ENCODE measurements at places on chromosomes 1 and 21.

GRCh38 chr1:10830961-10831668 is 34.7 kb upstream of the CASZ1 start:
- no peak for DNase-seq

DNA sequence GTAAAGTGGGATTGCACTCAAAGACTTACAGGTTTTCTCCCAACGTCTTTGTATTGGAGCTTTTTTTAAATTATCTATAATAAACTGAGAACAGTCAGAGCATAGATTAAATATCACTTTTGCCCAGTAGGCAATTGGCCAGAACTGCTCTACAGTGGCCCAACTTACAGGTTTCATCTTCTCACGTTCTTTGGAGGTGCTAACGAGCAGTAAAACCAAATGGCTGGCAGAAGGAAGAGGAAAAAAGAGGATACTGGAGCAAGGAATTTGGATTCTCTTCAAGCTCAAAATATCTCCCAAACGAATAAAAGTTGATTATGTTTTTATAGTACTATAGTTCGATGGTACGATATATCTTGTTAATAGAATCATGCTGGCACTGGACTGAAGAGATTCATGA is 201.1 kb downstream of the ROR1 start:
- DNase-seq: no peak

DNA sequence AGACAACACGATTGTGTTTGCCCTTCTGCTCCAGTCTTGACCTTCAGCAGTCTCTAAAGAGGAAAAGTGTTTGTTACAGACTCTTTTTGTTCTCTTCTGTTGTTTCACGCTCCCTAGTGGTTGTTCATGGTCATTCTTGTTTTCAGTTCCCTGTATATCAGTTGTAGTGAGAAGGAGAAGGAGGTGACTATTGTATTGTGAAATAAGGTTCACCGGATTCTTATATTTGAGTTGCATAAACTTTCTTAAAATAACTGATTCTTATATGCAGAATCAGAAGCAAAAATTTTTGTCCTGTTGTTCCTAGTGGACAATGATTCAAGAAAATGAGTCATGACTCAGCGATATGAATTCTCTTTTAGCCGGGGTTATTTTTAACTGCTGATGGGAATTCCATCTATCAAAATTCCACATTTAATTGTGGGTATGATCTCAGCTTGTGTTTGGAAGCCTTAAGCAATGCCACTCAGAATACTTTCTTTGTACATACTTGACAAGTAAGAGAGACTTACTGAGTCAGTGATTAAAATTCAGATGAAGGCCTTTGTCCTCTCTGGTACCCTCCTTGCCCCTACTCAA is 152.2 kb downstream of the CLEC20A start:
- DNase-seq: peak; percentile 40

DNA sequence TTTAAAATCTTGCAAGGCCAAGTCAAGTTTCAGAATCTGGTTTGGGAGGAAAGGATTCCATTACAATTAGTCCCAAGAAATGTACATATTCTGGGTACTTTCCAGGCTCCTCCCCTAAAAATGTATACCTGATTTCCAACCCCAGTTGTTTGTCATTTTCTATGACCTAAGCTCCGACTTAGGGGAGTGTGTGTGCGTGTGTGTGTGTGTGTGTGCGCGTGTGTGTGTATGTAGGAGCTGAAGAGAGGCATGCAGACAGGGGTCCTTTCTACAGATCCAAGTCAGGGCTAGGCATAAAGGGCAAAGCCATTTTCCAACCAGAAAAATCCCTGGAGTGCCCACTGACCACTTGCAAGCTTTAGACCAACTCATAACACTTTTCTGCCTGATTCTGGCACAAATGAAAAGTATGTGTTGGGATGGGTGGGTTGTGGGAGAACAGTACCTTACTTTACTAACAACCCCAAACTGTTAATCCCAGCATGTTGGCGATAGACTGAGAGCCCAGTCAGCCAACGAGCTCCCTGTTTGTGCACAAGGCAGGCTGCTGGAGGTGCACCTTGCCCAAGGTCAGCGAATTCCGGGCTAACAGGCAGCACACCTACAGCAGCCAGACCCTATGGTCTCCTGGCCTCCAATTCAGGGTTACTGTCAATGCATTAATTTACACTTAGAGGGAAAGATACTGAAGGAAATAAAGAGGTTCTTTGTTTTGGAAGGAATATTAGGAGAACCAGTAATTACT is 1.7 kb downstream of the TRABD2B start:
- no peak for DNase-seq

DNA sequence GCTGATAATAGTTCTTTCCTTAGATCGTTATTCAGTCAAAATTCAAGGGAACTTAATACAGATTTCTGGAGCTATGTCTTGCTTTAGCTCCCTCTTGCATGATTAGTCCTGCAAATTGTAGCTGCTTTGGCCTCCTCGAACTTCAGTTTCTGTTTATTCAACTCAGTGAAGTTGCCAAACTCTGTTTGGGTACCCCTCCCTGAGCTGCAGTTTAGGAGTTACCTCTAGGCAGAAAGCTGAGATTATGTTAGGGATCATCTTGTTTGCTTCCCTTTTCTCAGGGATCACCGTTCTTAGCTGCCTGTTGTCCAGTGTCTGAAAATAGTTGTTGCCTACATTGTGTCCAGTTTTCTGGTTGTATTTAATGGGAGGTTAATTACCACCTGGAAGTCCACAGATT is 43.5 kb downstream of the SNX27 start:
- DNase-seq: no peak

GRCh38 chr1:179031855-179032513 is 6.3 kb downstream of the FAM20B start:
- no peak for DNase-seq

DNA sequence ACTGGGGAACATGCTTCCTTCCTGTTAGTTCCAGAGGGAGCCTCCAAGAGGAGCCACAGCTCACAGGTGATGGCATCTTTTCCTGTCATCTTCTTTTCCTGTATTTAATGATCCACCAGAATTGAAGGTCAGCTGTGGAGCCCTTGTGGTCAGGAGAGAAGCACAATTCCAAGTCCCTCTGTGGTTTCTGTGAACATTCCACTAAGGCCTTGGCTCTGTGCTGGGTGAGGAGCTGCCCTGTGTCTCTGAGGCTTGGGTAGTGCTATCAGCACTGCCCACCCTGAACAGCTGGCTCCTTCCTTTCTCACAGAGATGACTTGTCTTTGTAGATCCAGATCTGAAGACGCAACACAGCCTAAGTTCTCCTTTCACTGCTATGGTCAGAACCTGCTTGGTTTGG is 141.9 kb upstream of the MAP1LC3C start:
- no peak for DNase-seq

DNA sequence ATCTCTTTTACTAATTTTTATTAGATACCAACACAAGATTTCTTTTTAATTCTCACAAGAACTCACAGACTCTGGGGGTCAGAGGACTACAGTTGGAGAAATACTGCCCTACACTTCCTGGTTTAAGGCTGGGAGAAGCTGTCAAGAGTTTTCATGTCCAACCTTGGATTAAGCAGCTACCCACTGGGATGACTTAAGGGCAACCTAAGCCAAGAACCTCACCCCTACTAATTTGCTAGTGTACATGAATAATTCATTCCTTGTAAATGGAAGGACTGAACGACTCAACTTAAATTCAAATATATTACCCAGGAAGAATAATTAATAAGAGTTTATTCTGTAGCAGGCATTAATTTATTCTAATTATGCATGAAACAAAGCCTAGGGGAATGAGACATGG is 182.3 kb upstream of the C1orf105 start:
- DNase-seq: no peak

DNA sequence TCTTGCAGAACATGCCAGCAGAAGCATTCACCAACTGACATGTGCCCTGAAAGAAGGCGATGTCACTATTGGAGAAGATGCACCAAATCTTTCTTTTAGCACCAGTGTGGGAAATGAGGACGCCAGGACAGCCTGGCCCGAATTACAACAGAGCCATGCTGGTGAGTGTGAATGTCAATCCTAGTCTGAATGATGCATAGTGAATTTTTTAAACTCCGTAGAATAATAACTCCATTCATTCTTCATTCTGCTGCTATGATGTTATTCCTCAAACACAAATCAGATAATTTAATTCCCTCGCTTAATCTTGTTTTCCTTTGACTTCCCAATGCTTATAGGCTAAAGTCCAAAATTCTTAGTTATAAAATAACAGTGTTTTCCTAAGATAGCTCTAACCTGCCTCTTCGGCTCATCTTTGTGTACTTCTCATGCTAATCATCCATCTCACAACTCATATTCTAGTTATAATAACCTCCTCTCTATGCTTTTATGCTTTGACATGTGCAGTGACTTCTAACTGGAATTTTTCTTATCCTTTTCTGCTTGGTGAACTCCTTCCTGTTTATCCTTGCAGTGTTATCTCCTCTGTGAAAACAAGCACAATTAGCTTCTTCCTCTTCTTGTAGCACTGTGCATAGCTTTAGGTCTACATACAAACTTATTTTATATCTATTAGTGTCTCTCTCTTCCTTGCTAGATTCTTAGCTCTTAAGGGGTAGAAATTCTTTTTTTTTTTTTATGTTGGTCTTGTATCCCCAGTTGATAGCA is 14.4 kb downstream of the SDCCAG8 start:
- DNase-seq: no peak

GRCh38 chr1:228222548-228222947 is 14.7 kb downstream of the OBSCN start:
- DNase-seq: no peak

- DNase-seq: no peak
Measured at GRCh38 chr1:230171356-230172015, 104.4 kb downstream of the GALNT2 start.

DNA sequence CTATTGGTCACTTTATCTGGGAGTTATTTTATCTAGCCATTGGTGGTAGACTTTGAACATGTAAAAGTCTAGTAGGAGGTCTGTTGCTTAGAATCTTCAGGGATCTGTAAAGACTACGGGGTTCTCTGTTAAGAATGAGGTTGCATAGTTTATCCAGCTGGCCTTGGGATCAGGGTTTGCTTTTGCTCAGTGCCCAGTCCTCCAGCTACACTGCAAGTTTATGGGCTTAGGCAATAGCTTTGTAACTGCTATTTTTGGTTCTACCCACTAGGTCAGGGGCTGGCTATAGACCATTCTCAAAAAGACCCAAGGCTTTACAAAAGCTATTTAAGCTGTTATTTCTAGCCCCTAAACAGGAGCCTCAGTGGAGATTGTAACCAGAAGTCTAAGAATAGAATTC is 9.8 kb downstream of the SH3GLB1 start:
- no peak for DNase-seq

All from left kidney (tissue), 8 donors.